ENCODE measurements at places on chromosomes 4 and X.

DNA sequence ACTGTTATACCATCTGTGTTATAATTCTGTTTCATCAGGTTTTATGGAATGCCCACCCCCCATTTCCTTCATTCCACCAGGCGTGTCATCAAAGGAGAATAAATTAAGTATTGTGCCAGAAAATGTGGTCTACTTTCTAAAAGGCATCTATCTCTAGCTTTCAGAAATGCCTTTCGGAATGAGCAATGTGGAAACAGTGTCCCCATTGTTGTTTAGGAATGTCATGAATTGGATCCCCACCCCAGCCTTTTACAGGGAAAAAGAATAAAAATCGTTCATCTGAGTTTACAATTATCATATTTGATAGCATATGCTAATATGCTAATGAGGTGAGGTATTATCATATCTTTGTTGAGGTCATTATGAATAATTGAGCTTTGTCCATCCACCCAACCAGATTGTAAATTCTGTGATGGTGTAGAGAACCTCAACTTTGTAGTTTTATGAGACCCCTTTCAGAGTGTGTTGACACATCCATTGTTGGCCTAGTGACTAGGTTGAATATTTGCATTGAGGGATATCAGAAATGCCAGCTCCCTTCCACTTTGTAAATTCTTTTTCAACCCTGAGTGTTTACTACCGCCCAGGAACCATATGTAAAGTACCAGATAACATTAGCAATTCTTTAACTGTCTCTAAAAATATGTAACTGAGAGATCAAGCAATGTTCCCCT, 56.2 kb upstream of the CCDC160 start:
- DNase-seq = no peak

DNA sequence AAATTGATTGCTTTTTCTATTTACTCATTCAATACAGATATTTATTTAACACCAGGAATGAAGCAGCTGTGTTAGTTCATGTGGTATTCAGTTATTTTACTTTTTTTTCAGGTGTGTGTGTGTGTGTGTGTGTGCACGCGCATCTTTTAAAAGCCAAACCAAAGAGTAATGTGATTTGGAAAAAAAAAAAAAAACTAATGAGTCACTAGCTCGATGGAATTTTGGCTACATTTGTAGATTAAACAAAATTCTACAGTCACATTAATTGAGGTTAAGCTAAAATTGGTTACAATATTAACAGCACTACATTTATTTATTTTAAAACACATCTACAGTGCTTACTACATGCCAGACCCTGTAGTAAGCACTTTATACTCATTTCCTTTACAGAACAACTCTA, 66.8 kb downstream of the HHIP start:
- no peak for DNase-seq

DNA sequence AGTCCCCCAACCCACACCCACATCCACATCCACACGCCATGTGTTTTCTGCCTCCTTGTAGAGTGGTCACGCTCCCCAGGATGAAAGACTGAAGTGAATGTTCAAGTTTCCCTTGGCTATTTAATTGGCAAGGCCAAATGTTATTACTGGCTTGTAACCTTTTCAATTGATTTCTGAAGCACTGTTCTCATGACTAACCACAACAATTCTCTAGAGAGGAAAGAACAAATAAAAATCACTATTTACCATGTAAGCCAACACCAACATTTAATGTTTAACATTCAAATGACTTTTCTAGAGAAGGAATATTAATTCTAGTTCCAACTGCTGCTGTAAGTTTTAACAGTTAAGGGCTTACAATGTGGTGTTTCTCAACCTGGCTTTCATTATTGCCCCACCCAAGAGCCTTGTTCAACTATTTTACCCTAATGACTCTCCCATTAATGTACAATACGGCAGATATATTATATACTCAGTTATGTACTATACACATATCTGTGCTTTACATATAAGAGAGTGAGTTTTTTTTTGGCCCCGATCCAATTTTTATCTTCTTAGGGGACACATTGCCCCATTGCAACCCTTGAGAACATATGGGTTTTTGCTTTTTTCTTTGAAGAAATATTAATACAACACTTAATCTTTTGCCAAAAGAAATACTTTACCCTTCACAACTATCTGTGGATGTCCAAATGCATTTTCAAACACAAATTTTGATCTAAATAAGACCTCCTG, 46.5 kb downstream of the RELL1 start:
- no peak for DNase-seq

- no peak for DNase-seq
These were observed 38.0 kb downstream of the MAGEE2 start for GRCh38 chrX:75746891-75747639.

DNA sequence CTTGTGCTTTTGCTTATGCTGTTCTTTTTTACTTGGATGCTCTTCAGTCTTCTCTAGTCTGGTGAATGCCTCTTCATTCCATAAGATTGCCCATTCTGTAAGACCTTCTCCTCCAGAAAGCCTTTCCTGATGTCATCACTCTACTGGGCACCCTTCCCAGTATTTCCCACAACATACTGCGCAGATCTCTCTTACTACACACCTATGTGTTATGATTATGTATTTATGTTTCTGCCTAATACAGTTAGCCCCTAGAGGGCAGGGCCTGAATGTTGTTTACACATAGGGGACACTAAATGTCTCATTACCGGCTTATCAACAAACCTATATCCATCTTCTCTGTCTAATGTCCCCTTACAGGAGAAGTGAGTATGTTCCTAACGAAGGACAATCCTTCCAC, 21.1 kb downstream of the AIFM1 start:
- DNase-seq = no peak

DNA sequence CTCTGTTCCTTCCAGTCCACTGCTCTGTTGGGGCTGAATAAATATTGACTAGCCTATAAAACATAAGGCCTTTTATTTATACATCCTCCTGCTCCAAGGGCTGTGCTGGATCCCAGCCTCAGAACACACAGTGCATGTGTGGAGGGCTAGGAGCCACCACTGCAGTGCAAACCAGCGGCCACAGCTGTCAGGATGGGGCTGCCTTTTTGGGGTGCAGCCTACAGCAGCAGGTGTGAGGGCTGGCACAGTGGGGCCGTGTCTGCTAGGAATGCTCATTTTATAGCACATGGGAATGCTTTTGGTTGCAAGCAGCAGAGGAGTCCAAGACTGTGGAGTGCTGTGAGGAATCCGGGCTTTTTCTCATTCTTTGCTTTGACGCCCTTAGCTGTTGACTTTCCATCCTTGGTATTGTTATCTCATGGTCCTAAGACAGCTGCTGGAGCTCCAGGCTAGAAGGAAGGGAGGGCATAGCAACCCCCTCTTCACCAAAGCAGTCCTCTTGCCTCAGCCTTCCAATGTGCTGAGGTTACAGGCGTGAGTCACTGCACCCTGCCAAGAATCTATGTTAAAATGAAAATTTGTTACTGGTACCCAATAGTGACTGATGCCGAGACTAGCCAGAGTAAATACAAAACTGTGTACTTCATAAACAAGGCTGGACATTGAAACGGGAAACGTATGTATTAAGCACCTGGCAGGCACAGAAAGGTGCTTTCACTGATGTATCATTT, 334.3 kb upstream of the GATB start:
- DNase-seq = no peak

GRCh38 chrX:121975671-121976070, 928.3 kb downstream of the GLUD2 start:
- DNase-seq = no peak

- DNase-seq = no peak
These were observed 10.2 kb downstream of the CC2D2A start for GRCh38 chr4:15479913-15480185.

GRCh38 chr4:3269991-3270611, 21.1 kb downstream of the MSANTD1 start:
- DNase-seq = no peak

DNA sequence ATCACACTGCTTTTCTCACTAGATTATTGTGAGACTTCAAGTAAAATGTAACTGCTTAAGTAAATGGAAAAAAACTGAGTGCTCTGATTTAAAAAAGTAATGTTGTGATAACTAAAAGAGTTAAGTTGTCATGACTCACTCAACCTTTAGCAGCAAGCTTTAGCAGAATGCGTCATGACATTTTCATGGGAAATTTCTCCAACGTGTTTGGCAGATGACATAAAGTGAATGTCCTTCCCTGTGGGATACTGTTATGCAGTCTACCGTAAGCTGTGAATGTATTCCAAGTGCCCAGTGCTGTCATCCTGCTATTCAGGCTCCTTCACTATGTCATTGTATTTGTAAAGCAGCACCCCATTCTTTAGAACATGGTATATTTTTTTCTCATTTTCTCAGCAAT, 136.2 kb downstream of the CPXCR1 start:
- no peak for DNase-seq

- DNase-seq = no peak
These were observed 76.2 kb upstream of the CD99 start for GRCh38 chrX:2614911-2615310.

- DNase-seq = no peak
These were observed 30.3 kb downstream of the MAGEA1 start for GRCh38 chrX:153209347-153209746.

GRCh38 chrX:123818243-123818642, 41.6 kb upstream of the XIAP start:
- peak; percentile 93 for DNase-seq

DNA sequence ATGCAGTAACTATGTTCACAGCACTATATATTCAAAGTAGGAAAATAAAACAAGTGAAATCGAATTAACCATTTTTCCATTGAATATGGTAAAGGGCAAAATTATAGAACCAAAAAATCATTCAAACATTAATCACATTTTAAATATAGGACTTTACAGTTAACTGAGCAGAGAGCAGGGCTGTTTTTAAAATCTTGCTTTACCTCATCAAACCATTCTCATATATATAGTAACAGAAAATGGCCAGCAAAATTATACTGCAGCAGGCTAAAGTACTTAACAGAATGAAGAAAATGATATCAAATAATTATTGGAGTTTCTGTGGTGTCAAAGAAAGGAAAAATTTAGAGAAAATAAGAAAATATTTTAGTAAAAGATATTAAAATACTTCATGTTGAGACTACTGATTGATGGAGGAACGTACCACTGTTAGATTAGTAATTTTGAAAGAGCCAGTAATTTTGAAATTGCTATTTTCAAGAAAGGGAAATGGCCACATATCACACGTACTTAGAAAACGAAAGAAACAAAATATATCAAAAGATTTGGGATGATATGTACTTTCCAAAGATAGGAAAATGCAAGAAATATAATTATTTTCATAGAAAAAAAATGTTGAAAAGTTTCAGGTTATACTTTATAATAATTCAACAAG, 813.7 kb downstream of the DMD start:
- DNase-seq = no peak

GRCh38 chr4:92992758-92993157, 689.0 kb downstream of the GRID2 start:
- no peak for DNase-seq

GRCh38 chr4:30718641-30719453, 1.3 kb upstream of the PCDH7 start:
- no peak for DNase-seq

GRCh38 chrX:34578237-34578636, 78.8 kb downstream of the TMEM47 start:
- no peak for DNase-seq

- no peak for DNase-seq
These were observed 4.5 kb upstream of the WWC2 start for GRCh38 chr4:183094393-183095198.

DNA sequence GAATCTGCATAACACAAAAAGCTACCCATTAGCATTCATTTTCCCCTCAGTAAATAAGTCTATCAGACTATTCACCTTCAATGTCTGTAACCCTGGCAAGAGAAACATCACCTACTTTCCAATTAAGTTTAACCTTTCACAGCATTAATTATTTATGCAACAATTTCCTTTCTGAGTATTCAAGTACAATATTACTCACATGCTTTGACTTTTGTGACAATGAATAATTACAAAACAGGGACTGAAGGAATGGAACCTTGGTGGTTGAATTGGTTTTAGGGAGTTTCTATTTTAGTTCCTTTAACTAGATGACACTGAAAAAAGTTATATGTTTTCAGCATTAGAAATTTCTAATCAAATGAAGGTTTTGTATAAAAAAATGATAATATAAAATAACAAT, 932.3 kb upstream of the EPHA5 start:
- no peak for DNase-seq

- no peak for DNase-seq
These were observed 155.6 kb upstream of the PACRGL start for GRCh38 chr4:20544645-20545044.

- no peak for DNase-seq
These were observed 69.4 kb downstream of the EFHC2 start for GRCh38 chrX:44274096-44274495.

GRCh38 chrX:14496674-14497073, 32.7 kb upstream of the GLRA2 start:
- no peak for DNase-seq

Measured in epithelial cell of prostate (primary cell).